ENCODE measurements at places on chromosomes 4 and X.

- no peak for DNase-seq
These were observed 367.0 kb downstream of the RAB28 start for GRCh38 chr4:13117185-13117584.

GRCh38 chr4:28558895-28559294 lies 1698.3 kb downstream of the STIM2 start:
- DNase-seq = no peak

DNA sequence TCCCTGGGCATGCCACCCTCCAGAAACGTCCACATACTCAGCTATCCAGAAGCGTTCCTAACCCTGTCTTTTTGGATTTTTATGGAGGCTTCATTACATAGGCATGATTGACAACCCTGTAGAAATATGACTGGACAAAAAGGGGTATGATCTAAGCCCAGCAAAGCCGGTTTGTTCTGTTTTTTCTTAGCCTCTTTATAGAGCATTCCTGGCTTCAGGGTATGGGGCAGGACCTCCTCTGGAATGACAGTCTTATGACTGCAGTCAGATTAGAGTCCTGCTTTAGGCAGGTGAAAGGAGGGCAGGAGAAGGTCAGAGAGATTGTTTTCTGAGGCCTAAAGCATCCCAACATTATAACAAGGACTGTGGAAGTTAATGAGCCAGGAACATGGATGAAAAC lies 137.4 kb downstream of the DCLK2 start:
- DNase-seq = no peak

DNA sequence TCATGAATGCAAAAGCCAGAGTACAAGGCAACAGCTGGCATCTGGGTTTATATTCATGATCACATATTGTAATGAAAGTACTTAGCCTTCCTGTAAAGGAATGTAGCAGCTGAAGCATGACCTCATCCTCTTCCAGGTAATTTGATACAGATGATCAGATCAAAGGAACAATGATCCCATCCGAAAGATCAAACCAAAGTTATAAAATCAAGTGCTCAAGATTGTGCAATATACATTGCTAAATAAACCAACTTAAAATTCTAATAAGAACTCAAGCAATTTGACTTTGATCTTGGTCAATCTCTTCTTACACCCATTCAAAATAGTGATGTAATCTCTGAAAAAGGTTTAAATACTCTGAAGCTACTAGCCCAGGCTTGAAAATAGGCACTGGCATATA lies 113.1 kb upstream of the INPP4B start:
- no peak for DNase-seq

DNA sequence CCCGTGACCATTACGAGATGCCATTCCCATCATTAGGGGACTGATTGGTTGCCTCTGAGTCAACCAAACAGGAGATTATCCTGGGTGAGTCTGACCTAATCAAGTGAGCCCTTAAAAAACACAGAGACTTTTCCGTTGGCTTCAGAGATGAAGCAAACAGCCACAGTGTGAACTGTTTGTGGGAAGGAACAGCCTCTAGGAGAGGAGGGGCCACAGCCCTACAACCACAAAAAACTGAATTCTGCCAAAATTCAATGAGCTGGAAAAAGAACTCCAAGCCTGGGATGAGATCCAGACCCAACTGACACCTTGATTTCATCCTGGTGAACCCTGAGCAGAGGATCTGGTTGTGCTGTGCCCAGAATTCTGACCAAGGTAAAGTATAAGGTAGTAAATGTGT lies 31.3 kb upstream of the TBL1X start:
- DNase-seq = no peak

DNA sequence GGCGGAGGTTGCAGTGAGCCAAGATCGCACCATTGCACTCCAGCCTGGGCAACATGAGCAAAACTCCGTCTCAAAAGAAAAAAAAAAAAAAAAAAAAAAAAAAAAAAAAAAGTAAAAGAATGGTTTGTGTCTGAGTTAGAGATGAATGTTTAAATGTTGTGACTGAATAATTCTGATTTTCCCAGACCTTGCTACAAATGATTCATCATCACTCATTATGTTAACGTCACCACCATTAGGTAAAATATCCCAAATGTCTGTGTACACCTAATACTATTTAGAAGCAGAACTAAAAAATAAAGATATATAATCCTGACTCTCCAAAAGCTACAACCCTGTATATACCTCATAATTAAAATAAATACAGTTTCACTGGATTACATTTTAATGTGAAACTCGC lies 70.8 kb downstream of the HHIP start:
- DNase-seq = no peak

DNA sequence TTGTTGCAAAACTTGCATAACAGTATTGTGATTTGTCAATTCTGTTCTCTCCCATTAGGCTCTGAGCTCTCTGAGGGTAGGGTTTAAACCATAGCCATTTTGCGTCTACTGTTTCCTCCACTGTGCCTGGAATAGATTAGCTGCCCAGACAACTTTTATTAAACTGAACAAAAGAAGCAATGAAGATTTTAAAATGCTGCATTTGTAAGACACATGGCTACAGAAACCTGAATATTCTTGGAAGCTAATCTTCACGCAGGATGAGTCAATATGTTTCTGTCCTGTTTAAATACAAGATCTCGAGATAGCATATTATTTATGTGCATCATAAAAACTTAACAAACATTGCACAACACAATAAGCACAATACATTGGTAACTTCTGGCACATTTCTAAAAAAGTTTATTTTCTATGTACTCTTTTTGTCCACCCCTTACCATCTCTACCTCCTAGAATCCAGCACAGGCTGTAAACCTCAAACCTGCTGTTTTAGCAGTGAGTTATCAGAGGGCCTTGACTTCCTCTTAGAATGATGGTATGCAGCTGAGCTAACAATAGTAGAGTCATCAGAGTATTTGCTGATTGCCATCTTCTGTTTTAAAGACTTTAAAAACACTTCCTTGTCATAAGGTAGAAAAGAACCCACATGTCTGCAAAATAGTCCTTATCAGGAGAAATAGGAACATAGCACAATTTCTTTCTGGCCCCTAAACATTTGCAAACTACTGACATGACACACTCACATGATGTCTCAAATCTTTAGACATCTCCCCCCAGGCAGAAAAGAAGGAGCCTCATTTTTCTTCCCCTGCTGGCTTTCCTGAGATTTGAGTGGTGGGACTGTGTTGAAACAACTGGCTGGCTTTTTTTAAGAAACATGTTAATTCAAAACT lies 10.6 kb upstream of the CCNG2 start:
- no peak for DNase-seq

GRCh38 chr4:40055511-40055862 lies 1.2 kb upstream of the N4BP2 start:
- no peak for DNase-seq

- DNase-seq = no peak
These were observed 20.3 kb downstream of the CFAP99 start for GRCh38 chr4:2438822-2439718.

DNA sequence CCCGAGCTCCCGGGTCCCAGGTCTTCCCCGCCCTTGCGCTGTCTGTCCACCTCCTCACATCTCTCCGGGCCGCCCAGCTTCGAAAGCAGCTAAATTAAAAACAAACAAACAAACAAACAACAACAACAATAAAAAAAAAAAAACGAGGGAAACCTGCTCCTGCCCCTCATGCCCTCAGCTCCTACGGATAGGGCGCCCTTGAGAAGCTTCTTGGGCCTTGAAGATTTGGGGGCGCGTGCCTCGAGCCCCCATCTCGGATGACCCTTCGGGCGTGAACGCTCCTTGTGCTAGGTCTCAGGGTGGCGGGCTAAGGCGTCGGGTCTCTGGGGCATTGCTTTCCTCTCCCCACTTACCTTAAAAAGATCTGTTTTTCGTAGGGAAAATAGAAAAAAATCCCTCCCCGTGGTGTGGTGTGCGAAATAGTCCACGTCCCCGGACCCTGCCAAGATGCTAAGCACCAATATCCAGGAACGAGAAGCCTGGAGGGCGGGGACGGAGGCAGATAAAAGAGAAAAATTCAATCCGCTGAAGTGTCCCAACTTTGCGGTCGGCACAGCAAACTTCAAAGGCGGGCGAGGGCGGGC lies 603 bp downstream of the NDNF start:
- no peak for DNase-seq

- no peak for DNase-seq
These were observed 18.2 kb downstream of the SH3KBP1 start for GRCh38 chrX:19869193-19869592.

DNA sequence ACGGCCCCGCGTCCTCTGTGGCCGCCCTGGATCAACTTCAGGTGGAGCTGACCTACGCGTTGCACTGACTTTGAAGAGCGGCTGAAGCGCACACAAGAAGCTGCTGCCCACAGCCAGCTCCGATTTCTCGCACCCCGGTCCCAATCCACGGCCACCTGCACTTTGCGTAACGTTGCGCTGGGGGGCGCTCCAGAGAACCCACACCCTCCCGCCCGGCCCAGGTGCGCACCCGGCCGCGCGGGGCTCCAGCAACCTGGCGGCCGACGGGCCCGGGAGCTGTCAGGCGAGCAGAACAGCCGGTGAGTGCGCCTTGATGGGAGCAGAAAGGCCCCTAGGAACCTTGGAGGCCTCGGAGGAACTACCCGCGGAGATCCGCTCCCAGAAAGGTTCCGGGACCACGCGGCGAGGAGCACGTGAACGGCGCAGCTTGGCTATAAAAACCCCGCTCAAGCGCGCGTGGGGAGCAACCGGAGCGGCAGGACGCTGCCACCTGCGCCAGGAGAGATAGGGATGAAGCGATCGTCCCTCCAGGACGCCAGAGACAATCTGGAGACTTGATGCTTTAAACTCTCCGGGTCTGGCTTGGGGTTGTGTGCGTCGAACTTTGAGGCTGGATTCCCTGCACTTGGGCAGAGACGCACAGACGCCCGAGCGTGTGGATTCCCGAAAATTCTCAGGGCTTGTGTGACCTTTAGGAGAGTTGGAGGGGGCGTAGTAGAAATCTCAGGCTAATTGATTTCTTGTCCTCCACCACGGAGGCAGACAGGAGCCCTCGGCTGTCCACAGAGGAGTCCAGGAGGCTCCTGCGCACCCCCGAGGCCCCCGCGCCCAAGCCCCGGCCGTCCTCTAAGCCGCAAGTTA lies 591 bp upstream of the NWD2 start:
- DNase-seq = no peak

DNA sequence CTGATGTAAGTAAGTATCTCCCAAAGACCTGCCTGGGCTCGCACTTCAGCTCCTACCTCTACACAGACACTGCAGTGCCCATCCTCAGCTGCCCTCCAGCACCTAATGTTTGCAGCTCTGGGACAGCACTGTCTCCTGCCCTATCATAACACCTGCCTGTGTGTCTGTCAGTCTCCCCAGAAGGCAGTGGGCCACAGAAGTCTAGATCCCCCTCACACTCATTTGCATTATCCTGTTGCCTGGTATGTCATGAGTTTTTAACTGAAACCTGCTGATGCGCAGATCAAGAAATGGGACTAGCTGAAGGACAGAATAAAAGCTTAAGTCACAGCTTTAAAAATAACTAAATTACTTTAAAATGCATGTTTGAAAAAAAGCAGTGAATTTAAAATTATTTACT lies 43.0 kb downstream of the LRP2BP start:
- no peak for DNase-seq

DNA sequence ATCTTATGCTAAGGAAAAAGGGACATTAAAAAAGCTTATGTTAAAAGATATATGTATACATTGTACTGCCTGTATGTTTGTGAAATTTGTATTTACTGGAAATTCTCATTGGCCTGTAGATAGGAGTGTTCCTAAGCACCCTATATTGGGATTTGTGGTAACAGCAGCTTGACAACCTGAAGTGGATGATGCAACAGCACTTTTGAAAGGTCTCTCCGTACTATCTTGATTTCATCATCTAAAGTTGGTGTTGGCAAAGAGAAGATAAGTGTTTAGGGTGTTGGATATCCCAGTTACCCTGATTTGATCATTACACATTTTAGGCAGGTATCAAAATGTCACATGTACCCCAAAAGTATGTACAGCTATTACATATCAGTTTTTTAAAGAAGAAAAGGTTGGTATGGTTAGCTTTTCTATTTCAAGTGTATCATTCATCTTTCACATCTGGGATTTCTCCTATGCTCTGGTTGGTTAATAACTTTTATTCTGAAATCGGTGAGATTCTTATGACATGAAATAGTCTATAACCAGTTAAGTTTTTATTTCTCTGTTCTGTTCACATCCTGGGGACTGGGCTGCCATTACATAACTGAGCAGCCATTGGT lies 10.3 kb downstream of the HADH start:
- DNase-seq = no peak

DNA sequence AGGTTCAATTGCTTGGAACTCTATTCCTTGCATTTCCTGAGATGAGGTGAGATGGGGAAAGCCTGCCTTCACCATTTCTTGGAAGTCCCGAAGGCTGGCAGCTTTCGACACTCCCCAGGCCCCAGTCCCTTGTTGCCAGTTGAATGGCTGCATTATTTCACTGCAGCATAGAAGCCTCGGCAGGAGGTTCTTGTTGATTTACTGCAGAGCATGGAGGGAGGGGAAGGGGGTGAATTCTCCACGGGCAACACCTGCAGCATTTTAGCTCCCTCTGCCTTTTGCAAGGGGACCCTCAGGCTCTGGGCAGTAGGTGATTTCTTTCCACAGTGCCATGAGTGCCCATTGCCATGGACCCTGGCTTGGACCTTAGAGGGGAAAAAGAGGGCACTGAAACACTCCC lies 10.7 kb upstream of the BCLAF3 start:
- no peak for DNase-seq

- DNase-seq = no peak
These were observed 431.9 kb downstream of the SPOCK3 start for GRCh38 chr4:166802346-166802745.

- no peak for DNase-seq
These were observed 47.1 kb downstream of the ALG13 start for GRCh38 chrX:111728096-111728495.

GRCh38 chr4:78166622-78167021 lies 109.5 kb downstream of the FRAS1 start:
- no peak for DNase-seq

DNA sequence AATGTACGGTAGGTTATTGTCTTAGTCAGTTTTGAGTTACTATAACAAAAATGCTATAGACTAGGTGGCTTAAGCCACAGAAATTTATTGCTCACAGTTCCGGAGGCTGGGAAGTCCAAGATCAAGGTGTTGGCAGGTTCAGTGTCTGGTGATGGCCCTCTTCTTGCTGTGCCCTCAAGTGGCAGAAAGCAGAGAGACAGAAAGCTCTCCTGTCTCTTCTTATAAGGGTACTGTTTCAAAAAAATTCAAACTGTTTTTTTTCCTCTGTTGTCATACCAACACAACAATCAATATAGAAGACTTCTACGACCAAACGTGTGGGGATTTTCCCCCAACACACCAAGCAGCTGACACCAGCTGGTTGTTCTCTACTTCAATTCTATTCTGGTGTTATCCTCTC lies 53.4 kb downstream of the ADGRG4 start:
- DNase-seq = no peak

GRCh38 chrX:810186-810585 lies 179.6 kb downstream of the SHOX start:
- no peak for DNase-seq

GRCh38 chrX:37638047-37638446 lies 47.5 kb upstream of the XK start:
- DNase-seq = no peak

- no peak for DNase-seq
These were observed 407.4 kb upstream of the AADAT start for GRCh38 chr4:170497112-170497511.

- DNase-seq = no peak
These were observed 129.9 kb upstream of the BANK1 start for GRCh38 chr4:101660607-101661006.

- no peak for DNase-seq
These were observed 78.6 kb upstream of the FAM9A start for GRCh38 chrX:8879750-8880149.
